Activated naive CD4-positive, alpha-beta T cell treated with anti-CD3 and anti-CD28 coated beads, Interleukin-2, amount 50 U/mL, for 72 hours (primary cell): ENCODE measurements at places on chromosomes 12 and 14. TPM values are rescaled to one million over a fixed set of nuclear protein-coding genes. Genes with fewer than 3 reads are reported as not detected.

GRCh38 chr12:71786829-71787228 lies 32.2 kb downstream of the RAB21 start:
- no peak for DNase-seq

DNA sequence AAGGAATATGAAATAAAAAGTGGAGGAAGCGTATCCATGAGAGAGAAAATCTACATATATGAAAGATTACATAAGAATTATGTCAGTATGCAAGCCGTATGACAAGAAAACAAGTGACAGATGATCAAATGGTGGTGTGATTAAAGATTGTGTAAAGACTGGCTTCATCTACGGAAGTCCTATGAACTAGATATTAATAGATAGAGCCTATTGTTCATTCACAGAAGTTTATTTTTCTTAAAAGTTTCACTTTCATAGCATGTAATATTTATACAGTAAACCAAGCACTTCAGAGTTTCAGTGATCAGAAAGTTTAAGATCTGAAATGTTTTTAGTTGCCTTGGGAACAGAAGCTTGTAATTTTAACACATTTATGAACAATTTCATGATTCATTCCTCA lies 84.5 kb downstream of the VRK1 start:
- no peak for DNase-seq

The NKX2-1 gene
- total RNA-seq, result not detected

GRCh38 chr14:72753044-72753710 lies 140.7 kb downstream of the DPF3 start:
- no peak for DNase-seq

GRCh38 chr12:49089821-49090773 lies 4.5 kb downstream of the DHH start:
- DNase-seq, result peak; percentile 52

DNA sequence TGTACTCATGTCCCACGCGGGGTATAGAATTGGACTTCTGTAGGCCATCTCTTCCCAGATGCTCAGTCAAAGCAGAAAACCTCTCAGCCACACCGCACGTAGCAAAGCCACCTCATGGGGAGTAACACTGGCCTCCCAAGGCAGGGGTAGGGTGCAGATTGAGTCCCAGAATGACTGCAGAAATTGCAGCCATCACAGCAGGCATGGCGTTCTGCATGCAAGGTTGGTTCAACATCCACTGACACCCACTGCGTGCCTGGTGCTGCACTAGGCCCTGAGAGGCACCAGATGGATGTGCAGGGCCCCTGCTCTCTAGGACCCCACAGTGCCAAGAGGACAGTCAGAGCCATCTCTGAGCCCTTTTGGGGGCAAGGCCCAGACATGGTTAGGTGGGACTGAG lies 39.9 kb downstream of the RAB35 start:
- no peak for DNase-seq

The POTEM gene
- not detected for total RNA-seq

DNA sequence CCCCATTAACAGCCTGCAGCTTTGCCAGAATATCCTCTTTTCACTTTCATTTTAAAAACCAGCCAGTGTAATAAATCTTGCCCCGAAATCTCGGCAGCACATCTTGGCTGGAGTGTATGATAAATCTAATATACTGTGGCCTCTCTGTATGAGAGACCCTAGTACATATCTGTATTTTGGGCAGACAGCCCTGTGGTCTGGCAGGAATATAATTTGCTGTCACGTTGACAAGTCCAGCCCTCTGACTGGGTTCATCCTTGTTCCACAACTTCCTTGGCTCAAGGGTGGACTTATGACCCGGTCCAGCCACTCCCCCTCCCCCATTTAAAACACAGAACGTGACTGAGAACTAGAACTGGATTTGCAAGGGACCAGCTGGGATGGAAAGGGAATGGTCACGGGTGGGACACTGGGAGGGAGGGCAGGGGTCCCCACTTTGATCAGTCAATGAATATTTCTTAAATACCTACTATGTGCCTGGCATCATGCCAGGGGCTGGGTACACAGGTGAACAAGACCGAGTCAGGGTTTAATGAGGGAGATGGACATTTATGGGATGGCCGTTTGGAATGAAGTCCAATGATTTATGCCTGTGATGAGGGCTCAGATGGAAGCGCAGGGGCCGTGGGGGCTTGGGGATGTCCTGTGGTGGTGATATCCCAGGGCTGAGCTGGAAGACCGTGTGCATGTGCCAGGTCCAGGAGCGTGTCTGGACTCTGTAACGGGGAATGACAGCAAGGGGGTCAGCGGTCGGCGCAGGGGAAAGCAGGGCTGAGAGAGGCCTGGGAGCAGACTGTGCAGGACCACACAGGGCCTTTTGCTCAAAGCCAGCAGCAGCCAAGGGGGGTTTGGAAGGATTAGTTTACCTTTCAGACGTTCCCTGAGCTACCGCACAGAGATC lies 190.5 kb downstream of the PHETA1 start:
- no peak for DNase-seq

DNA sequence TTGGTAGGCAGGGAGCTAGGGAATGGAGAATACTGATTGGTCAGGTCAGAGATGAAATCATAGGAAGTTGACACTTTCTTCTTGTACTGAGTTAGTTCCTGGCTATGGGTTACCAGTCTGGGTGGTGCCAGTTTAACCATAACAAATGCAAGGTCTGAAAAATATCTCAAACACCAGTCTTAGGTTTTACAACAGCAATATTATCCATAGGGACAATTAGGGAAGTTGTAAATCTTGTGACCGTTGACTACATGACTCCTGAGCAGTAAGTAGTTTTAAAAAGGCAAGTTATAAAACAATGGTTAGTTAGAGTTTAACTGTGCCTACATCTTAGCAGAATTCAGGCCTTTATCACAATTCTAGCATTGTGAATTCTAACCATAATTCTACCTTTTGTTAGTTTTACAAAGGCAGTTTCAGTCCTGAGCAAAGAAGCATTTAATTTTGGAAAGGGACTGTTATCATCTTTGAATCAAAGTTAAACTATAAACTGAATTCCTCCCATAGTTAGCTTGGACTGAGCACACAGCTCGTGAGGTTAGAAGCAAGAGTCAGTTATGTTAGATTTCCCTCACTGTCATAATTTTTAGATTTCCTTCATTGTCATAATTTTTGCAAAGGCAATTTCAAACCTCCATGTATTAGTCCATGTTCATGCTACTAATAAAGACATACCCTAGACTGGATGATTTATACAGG lies 19.7 kb upstream of the MON2 start:
- DNase-seq, result no peak

DNA sequence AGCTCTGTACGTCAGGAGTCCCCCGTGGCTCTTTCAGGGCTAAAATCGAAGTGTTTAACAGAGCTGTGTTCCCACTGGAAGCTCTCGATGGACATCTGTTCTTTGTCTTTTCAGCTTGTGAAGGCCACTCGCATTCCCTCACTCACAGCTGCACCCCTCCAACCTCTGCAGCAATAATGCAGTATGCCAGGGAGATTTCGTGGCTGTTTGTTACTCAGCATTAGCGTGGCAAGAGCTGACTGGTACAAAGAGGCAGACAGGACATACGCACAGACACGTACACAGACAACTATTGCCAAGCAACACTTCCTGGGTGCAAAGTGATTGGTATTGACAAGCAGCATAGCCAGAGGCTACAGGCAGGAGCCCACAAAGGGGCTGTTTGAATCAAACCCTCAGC lies 11.8 kb upstream of the FBXO21 start:
- DNase-seq, result no peak

The ATXN2 gene
- total RNA-seq, result 63.3 TPM

GRCh38 chr12:85626001-85626783 lies 210.0 kb downstream of the RASSF9 start:
- DNase-seq, result no peak

GRCh38 chr14:53962953-53963319 lies 6.3 kb upstream of the BMP4 start:
- DNase-seq, result no peak

DNA sequence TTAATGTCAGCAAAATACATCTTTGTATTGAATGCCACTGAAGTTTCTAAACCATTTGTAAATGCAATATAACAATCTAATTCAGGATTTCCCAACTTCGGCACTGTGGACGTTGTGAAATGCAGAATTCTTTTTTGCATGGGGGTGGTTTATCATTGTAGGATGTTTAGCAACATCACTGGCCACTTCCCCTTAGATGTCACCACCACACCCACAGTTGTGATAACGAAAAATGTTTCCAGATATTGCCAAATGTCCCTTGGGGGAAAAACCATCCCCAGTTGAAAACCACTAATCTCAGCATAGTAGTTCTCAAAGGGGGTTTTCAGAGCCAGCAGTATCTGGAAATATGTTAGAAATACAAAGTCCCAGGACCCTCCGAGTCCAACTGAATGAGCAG lies 203.3 kb downstream of the NAV3 start:
- DNase-seq, result no peak

DNA sequence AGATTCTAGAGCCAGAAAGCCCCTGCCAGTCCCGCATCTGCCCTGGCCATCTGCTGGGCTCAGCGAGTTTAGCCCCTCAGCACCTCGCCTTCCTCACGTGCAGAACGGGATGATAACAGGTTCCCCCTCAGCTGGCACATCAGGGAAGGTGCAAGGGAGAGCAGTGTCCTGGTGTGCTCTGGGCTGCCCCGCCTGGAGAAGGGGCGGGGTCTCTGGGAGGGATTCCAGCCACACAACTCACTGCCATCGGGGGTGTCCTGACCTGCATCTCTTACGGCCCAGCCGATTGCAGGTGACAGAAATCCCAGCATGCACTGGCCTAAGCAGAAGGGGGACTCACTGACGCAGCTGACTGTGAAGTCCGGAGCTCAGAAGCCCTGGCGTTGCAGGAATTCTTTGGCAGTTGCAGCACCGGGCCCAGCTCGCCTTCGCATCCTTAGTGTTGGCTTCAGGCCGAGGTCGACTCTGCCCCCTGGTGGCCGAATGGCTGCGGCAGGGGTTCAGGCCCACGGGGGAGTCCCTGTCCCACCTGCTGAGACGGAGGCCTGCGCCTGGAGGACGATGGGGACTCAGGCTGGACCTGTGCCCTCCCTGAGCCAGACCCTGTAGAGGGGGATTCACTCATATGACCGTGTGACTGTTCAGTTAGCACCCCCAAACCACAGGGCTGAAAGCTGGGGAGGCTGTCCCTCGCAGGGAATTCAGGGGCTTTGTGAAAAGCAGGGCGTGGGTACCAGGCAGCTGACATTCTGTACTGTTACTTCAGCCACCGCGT lies 178.6 kb downstream of the ADGRD1 start:
- DNase-seq, result no peak

The ESRRB gene
- total RNA-seq, result 0.21 TPM

The TAS2R14 gene
- total RNA-seq, result 3.0 TPM

The GPATCH2L gene
- total RNA-seq, result 75.9 TPM

DNA sequence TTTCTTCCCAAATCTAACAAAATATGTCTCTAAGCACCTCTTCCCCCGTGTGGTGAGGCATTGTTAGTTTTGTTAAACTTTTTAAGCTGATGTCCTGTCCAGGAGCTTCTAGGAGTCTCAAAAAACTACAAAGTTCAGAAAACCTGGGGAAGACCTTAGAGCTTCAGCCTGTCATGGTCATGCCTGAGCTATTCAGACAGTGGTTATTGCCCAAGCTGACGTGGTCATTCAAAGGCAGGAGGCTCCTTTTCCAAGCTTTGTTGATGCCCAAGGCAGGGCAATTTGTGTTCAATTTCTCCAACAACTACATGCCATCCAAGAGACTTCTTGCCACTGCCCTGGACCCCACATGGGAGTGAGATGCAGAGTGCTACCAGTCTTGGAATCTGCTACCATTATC lies 5.8 kb upstream of the LYZ start:
- DNase-seq, result no peak

- DNase-seq, result no peak
These were observed 13.0 kb downstream of the ZFP36L1 start for GRCh38 chr14:68779761-68780323.

The PPFIA2 gene
- total RNA-seq, result not detected

The VPS29 gene
- total RNA-seq, result 113 TPM

The CLEC2D gene
- 270 TPM for total RNA-seq

- no peak for DNase-seq
These were observed 934.9 kb downstream of the LRFN5 start for GRCh38 chr14:42541535-42542001.

DNA sequence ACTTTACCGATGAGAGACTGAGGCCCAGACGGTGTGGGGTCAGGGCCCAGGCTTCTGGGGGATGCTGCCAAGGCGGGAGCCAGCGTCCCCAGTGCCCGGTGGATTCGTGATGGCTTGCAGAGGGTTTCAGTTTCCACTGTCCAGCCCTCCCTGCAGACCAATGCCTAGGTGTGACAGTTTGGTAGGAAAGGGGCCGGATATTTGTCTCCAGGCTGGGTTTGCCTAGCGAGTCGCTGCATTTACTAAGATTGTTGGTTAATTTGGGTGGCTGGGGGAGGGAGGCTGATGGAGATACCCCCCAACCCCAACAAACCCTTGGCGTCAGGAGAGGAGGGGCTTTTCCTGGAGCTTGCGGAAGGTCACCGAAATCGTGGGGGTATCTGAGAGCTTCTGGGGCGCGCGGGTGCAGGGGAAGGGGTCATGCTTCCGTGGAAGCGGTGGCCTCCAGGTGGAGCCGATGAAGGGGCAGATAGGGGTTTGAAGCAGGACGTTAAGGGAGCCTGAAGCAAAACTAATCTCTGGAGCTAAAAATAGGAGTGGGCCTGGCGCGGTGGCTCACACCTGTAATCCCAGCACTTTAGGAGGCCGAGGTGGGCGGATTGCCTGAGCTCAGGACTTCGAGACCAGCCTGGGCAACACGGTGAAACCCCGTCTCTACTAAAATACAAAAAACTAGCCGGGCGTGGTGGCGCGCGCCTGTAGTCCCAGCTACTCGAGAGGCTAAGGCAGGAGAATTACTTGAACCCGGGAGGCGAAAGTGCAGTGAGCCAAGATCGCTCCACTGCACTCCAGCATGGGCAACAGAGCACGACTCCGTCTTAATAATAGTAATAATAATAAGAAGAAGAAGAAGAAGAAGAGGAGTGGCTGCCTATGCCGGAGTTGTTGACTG lies 1.1 kb upstream of the CDC42BPB start:
- DNase-seq, result no peak
